ENCODE measurements at places on chromosomes 1 and 21.

GRCh38 chr1:8294170-8294697 is 23.7 kb upstream of the SLC45A1 start:
- no peak for DNase-seq

DNA sequence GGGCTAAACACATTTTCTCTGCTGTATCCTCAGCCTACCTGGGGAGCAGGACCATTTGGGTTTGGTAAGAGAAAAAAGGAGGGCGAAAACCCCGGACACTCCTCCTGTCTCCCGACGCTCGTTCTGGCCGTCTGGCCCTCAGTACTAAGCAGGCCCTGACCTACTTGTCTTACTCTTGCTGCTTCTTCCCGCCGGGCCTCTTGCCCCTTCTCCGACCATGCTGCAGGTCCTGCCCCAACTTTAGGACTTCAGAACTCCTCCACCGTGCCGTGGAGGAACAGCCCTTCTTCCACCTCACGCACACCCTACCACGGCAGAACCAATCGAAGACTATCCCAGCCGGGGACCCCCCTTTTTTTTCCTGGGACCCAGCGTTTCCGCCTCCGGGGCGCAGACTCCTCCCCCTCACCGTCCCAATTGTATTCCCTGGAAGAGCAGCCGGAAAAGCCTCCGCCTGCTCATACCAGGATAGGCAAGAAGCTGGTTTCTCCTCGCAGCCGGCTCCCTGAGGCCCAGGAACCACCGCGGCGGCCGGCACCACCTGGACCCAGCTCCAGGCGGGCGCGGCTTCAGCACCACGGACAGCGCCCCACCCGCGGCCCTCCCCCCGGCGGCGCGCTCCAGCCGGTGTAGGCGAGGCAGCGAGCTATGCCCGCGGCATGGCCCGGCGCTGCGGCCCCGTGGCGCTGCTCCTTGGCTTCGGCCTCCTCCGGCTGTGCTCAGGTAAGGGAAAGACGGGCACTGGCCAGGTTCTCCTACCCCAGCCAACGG is at the start of gene CHRNB2:
Gene CHRNB2 (plus strand): TSS at position 393 of the 771 bp plus-strand sequence. CDS start 267 bp downstream, at position 660.
- peak; percentile 60 for DNase-seq

- no peak for DNase-seq
These were observed 3.8 kb upstream of the RWDD3 start for GRCh38 chr1:95230256-95230655.

DNA sequence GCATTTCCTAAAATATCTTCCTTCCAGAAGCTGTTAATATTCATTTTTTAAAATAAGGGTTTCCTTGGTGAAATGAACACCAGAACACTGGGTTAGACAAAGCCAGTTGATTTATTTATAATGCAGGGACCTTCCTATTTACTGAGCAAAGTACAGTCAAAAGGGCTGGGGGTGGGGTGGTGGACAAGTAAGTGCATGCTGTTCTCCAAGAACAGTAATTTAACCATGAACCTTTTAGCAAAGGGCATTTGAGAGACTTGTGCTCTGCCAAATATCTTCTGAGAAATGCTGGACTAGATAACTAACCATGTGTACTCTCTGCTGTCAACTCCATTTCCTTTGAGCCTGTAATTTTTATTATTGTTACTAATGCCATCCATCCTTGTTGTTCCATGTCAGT is 100.2 kb downstream of the OMA1 start:
- DNase-seq: no peak

DNA sequence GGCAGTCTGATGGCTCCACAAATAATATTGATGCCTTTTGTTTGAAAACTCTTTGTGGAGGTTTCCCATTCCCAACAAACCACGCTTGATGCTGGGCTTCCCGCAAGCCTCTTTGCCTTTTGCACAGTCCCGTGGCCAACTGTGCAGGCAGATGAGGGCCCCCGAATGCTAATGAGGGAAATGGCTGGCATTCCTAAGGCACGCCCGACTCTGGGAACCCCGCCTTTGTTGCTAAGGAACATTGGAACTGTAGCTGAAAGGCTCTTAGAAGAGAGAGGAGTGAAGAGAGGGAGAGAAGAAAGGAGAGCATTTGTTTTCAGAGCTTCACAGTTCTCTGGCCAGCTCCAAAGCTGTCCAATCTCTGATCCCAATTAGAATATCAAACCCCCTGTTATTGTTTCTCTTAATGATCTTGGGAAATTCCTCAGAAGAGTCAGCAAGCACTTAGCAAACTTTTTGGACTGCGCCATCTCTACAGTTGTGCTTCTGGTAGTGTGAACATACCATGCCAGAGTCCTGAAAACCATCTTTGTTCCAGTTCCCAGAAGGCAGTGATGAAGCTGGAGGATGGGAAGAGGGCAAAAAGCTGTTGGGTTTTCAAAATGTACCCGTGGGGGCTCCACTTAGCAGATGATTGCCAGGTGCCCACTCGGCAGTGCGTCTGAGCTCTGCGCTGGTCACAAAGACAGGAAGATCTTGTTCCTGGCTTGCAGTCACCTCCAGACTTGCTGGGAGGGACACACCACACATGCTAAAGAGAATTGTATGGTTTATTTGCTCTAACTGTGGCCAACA is 60.1 kb upstream of the CYP2J2 start:
- DNase-seq: no peak

DNA sequence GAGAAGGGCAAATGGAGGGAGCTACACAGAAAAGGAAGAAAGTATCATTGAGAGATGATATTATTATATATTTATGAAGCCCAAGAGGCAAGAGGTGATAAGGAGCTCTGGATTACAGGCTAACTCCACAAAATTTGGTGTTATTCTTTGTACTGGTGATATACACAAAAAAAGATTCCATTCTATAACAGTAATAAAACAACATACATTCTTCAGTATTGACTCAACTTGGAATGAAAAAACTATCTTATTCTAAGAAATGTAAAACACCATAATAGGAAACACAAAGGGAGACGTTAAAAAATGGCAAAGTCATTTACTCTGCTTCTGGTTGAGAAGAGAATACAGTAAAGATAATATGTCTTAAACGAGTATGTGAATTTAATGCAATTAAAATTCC is 99.4 kb downstream of the TEX35 start:
- DNase-seq: no peak

DNA sequence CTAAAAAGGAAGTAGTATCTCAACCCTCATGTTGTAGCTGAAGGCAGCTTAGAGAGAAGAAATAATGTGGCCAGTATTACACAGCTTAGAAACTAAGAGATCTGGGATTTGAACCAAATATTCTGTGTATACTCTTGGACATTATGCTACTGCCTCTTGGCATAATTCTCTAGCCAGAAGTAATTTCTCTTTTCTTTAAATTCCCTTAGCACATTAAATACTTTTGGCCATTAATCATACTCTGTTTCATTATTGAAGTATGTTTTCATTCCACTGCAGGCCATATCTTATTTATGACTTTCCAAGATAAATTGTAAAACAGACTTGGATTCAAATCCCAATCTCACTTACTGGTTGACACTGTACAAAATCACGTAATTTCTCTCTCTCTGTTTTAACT is 181.3 kb upstream of the SPAG17 start:
- no peak for DNase-seq

DNA sequence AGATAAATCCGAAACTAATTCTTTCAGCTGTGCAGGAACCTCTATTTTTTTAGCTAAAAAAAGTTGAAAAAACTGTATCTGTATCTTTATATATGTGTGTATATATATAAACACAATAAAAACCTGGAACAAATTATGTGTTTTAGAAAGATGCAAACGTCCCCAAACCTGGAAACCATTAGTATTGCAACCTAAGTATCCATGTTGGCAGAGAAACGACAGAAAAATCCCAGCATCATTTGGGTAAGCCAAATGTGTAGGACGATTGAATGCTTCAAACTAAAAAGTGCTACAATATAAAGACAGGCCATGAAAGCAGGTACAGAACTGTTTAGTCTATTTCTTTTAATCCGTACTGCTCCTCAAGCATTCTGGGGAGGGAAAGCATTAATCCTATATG is 87.9 kb downstream of the AHCTF1 start:
- DNase-seq: no peak

DNA sequence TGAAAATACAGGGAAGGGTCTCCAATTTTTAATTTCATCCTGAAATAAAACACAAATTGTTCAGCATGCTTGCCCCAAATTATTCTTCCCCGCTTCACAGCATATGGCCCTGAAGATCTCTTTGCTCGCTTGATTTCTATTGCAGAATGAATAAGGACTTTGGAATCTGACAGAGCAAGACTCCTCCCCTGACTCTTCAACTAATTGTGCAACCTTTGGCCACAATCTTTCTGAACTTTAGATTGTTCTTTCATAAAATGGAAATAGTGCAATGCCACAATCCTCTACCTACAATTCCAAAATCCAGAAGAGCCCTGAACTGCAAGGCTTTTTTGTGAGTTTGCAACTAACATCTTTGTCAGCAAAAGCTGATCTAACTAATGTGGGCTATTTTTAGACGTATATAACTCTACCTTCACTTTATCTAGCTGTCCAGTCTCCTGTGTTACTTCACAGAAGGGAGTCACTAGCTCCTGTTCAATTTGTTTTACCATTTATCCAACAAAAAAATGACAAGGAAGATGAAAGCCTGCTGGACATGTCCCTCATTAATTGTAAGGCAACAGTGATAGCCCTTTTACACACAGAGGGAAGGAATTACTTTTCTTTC is 13.4 kb downstream of the RNASEL start:
- DNase-seq: no peak

DNA sequence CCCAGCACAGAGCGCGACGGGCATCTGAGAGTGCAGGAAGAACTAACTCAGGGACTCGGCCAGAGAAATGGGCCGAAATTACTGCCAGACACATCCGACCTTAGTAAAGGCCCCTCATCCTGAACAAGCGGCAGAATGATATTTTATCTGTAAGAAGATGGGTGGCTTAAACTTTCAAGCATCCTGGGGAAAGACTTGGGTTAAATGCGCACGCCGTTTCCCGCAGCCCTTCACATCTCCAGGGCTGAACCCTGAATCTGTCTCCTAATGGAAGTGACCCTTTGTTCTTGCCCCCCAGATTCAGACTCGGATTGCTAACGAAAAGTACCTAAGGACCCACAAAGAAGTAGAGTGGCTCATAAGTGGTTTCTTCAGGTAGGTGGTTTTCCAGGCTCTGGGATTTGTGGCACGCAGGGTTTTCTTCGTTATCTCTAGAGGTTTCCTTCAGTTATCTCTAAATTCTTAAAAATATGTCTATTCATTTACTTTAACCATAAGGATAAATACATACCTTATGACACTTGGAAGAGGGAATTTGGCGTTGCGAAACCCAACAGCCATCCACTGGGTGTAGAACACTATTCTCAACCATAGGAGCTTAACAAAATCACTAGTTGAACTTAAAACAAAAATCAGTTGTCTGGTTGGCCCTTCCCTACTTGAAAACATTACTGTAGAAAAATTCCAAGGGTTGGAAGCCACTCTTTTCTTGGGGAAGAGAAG is 627 bp downstream of the RIIAD1 start:
- no peak for DNase-seq

DNA sequence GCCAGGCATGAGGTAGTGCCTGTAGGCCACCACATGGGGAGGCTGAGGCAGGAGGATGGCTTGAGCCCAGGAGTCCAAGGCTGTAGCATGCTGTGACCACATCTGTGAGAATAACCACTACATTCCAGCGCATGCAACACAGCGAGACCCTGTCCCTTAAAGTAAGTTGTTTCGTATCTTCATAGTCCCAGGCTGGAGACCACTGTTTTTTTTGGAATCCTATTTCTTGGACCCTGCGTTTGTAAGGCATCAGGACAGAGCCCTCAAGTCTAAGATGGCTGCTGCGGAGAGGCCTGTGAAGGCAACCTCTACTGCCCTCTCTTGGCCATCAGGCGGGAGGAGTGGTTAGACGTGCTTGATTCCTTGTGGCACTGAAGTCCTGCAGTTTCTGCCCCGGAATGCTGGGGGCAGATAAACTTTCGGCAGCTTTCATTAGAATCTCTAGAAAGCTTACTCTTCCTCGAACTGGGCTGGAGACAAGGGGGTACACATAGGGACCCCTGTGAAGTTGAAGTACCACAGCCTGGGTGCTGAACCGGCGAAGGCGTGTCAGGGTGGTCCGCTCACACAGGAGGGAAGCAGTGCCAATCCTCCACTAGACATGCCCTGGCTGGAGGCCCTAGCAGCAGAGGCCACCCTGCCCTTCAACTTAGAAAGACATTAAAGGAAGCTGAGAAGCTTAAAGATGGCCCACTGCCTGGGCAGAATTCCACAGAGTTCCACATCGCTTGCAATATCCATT is 36.6 kb downstream of the RABIF start:
- DNase-seq: no peak

DNA sequence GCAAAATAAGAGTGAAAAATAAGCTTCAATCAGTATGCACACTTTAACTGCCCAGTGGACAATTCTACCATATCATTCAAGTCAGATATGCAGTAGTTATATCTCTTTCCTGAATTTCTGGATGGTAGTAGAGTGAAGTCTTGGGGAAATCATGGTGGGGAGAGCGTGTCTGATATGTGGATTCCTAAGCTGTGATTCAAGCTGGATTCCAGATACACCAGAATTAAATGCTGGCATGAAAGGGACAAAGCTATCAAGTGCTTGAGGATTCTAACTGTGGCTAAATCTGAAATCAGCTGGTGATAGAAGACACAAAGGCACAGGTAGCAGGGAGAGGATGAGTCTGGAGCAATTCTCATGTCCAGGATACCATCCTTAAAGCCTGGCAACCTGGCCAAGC is 323.5 kb downstream of the DUSP10 start:
- DNase-seq: no peak

DNA sequence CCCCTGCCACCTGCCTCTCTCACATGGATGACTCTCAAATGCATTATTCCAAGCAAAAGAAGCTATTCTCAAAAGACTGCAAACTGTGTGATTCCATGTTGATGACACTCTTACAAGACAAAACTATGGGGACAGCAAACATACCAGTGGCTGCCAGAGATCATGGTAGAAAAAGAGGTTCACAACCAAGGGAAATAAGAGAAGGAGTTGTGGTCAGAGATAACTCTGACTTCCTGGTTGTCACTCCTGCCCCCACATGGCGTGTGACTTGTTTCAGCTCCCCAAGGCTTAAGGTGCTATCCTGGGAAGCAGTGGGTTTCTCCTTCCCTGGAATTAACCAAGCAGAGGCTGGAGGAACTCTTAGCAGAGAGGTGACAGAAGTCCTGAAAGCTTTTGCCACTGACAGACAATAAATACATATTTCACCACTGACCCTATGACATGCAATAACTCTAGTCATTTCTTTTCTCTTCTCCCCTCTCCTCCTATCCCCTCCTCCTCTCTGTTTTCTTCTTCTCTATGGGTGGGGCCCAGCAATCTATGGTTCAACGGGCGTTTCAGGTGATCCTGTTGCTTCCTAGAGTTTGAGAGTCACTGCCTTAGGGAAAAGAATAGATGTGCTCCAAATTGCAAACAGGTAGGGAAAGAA is 185.1 kb downstream of the FCRL5 start:
- no peak for DNase-seq

Data from T-helper 2 cell (primary cell).